Stimulated activated CD4-positive, alpha-beta T cell treated with anti-CD3 and anti-CD28 coated beads, Interleukin-1b, Interleukin-23, amount 100 ng/mL, for 24 hours (primary cell): ENCODE measurements at places on chromosomes 11 and 22.

DNA sequence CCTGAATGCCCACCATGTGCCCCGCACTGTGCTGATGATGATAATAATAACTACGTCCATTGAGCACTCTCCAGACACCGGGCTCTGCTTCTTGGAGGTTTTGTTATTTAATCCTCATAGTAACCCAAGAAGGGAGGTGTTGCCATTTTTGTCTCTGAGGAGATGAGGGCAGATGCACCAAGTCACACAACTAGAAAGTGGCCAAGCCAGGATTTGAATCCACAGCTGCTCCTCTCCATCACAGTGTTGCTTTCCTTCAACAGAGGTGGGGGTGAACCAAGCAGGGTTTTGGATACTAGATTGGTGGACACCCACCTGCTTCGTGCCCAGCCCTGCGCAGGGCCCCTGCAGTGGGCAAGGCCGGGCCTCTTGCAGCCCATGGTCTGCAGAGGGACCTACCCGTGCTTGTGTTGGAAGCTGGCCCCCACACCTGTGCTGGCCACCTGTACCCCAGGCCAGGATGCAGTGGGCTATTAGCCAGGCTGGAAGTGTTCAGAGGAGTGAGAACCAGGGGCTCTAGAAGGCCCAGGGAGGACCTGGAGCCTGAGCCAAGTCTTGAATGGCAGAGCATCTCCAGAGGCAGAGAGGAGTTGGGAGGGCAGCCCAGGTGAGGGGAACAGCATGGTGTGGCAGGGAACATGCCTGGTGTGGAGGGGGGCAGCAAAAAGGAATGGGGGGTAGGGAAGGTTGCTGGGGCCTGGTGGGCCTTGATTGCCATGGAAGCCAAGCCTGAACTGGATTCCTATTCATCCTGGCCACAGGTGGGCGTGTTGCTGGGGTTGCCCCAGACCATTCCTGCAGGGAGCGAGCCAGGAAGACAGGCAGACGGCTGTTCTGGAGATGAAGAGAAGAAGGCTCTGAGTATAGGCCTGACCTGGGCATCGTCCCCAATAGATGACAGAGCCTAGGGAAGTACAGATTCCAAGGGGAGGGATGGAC, 2.7 kb upstream of the DPP3 start:
- no peak for DNase-seq

- DNase-seq: no peak
Measured at GRCh38 chr11:11814614-11815452, 26.9 kb upstream of the USP47 start.

- DNase-seq: no peak
Measured at GRCh38 chr11:34351687-34352469, 5.9 kb downstream of the ABTB2 start.

GRCh38 chr22:19397734-19398104, 33.8 kb downstream of the HIRA start:
- DNase-seq: no peak

- DNase-seq: no peak
Measured at GRCh38 chr22:49599039-49599438, 228.6 kb downstream of the BRD1 start.

- DNase-seq: no peak
Measured at GRCh38 chr11:45180179-45180847, 33.9 kb downstream of the PRDM11 start.

- DNase-seq: no peak
Measured at GRCh38 chr11:33443684-33444083, 186.5 kb downstream of the HIPK3 start.

GRCh38 chr22:19121631-19122142, 525 bp downstream of the DGCR2 start:
- no peak for DNase-seq

DNA sequence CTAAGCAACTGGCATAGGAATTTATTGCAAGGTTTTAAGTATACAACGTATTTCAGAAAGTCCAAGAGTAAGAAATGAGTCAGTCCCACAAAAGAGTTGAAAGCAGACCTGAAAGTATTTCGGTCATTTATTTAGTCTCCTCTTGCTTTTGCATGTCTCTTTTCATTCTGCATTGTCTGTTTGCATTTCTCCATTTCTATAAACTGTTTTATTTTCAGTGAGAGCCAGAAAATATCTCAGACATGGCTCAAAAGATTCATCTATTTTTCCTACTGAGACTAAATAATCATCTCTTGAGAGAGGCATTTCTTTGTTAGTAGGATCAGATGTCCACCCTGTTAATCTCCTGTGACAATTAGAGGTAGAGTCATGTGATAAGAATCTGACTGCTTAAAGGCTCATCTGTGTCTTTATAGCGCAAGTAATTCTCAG, 219.1 kb upstream of the CCDC179 start:
- no peak for DNase-seq

DNA sequence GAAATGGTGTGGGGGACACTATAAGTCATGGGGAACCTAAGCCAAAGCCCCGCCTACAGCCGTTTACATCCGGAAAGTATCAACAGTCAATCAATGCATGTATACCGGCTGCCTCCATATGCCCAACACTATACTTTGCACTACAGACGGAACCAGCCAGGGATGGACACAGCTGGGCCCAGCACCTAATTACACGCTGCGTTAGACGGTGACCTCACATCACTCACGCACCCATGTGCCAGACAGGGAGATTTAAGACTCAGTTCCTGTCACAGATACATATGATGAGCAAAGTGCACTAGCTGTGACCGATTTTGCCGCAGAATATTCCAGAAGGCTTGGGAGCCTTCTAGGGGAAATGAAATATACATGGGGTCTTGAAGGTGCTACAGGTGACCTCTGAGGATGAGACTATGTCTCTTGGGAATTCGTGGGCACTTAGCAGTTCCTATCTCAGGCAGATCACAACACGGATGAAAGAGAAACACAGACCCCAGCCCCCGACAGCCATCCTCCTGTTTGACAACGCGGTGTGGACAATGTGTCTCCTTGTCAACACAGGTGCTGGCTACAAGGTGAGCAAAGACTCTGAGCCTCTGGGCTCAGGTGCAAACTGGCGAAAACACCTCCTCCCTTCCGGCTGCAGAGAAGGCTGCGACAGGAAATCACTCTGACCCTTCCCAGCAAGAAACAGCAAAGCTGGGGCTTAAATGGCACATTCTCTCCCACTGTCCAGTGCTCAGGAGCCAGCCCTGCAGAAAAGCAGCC, 8.0 kb downstream of the AHNAK start:
- DNase-seq: no peak

DNA sequence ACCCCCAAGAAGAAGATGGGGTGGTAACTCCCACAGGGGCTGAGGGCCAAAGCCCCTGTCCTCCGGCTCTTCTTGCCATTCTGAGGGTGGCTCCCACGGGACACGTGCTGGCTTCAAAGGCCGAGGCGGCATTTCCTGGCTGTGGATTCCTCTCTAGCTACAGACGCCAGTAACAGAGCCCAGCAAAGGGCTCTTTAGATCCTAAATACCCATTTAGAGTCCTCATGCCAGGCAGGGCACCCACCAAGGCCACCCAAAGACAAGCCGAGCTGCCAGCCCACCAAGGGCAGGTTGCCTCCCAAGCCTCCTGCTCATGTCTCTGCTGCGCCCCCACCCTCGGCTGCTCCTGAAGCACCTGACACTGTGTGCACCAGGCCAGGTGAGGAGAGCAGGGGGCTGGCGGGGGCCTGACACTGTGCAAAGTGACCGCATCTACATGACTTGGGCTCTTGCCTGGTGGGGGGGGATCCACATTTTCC, 5.7 kb downstream of the LRFN4 start:
- DNase-seq: no peak

- DNase-seq: no peak
Measured at GRCh38 chr11:135027461-135027860, 615.4 kb upstream of the B3GAT1 start.

DNA sequence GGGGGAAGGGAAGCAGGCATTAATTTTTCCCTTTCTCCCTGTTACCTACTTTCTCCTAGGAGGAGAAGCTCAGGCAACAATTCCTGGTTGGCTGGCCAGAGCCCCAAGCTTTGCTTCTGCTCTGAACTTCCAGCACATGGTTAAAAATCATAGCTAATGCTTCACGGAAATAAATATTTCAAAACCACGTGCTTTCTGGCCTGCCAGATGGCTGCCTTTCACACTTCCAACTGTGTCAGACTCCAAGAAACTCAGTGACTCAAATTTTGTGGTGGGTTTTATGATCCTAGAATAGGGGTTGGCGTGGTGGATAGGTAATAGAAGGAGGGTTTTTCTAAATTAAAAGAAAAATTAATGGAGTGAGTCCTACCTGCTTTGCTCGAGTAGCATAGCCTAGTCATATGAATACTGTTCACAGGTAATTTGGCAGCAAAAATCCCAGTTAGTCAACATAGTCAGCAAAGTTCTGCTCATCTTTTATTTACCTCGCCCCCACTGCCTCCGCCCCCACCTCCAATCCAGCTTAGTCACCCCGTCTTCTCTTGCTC, 58.6 kb downstream of the SC5D start:
- DNase-seq: no peak

DNA sequence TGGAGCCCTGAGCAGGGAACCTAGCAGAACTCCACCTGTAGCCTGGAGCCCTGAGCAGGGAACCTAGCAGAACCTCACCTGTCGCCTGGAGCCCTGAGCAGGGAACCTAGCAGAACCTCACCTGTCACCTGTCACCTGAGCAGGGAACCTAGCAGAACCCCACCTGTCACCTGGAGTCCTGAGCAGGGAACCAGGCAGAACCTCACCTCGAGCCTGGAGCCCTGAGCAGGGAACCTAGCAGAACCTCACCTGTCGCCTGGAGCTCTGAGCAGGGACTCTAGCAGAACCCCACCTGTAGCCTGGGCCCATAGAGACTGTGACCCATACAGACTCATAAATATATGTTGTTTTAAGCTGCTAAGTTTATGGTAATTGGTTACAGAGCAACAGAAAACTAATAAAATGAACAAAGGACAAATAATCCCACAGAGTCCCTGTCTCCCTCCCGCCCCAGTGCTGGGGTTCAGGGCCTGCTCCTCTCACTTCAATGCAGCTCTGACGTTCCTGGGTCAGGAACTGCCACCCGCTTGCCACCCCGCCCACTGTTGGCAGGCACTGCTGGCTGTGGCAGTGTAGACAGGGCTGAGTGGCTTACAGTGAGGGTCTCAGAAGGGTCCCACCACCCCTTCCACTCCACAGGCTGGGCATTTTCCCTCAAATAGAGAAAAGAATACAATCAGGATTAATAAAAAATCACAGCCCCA, 259.1 kb downstream of the TBC1D22A start:
- no peak for DNase-seq

DNA sequence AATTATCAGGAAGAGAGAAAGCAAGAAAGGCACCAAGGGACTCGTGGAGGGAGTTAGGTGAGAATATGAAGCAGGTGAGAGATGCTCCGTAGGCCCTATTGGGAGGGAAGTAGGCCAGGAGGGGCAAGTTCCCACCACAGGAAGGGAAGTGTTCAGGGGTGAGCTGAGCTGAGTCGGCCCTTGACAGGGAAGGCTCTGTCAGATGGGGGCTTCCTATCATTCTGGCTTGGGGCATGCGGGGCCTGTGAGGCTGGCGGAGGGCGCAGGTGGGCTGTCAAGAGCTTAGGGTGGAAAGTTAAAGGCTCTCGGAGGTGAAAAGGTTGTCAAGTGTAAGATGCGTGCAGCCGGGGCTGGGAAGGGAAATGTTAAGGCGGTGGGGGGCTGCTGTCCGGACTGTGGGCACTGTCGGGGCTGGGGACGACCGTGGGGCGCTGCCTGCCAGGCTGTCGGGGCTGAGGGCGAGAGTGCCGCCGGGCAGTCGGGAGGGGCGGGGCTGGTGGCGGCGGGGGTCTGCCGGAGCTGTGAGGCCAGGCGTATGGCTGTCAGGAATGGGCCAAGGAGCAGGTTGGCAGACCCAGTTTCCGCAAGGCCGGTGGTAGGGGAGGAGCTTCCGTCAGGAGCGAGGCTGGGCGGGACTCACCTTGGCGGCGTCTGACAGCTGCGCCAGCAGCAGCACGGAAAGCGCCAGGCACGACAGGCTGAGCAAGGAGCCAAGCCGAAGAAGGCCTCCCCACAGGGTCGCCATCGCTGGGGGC, 496 bp downstream of the TMEM9B start:
- peak; percentile 72 for DNase-seq

- no peak for DNase-seq
Measured at GRCh38 chr11:27118371-27118770, 77.8 kb downstream of the BBOX1 start.

DNA sequence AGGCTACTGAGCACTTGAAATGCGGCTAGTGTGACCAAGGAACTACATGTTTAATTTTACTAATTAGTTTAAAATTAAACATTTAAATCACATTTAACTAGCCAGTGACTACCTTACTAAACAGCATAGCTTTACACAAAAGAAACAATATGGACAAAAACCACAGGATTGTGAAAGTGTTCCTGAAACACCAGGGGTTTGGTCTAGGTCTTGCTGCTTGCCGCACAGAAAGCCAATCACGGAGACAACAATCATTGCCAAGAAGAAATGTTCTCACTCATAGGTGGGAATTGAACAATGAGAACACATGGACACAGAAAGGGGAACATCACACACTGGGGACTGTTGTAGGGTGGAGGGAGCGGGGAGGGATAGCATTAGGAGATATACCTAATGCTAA, 309.5 kb downstream of the C11orf87 start:
- no peak for DNase-seq

GRCh38 chr11:12200279-12200990, 90.0 kb downstream of the MICAL2 start:
- no peak for DNase-seq

DNA sequence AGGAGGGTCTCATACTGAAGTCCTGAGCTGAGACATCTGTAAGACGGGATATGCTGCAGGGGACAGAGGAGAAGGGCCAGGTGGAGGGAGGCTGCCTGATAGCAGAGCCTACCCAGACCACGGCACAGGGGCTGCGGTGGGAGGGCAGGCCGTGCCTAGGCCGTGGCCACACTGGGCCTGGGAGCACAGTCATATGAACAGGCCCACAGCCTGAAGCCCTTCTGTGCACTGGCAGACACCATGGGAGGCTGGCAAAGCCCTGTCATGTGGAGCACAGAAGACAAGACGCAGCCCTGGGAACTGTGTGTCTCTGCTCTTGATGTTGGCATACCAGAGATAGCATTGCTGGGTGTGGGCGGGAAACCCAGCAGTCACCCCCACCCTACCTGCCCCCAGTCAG, 3.3 kb downstream of the SPATA19 start:
- no peak for DNase-seq

DNA sequence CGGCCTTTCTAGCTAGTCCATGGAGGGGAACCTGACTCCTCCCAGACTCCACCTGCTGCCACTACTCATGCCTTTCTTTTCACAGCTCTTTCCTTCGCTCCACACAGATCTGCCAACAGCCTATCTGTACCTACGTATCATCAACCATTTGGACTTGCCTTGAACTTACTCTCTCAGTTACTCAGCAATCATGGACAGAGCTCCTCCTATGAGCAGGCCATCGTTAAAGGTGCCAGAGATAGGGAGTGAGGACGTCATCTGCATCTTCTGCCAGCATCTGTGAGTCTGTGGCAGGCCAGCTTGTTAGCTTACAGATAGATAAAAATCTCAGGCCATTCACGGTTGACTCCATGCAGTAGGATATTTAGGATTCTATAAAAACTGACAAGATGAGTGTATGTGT, 162.9 kb upstream of the ZBED5 start:
- DNase-seq: no peak

DNA sequence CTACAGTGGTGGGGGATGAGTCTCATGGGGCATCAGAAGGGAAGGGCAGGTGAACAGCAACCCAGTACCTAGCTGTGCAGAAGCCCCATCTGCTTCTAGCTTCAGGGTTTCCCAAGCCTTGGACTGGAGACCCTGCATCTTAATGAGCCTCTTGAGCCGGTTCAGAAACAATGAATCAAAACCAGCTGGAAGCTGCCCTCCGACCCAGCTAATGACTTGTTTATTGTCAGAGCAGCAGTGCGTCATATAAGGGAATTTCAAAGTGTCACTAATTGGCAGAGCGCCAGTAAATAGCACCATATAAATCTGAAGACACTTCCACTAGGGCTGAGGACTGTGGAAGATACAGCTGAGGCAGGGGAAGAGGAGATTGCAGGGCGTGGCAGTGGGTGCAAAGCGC, 57.5 kb downstream of the RPUSD4 start:
- no peak for DNase-seq
